ENCODE measurements at places on chromosomes 11 and 22. TPM values are rescaled to one million over a fixed set of nuclear protein-coding genes. Genes with fewer than 3 reads are reported as not detected.

SYT8 gene
- total RNA-seq = not detected

SLN gene
- total RNA-seq = not detected

SELENOH gene
- total RNA-seq = 244 TPM

APOL1 gene
- 32.0 TPM for total RNA-seq

OR10A2 gene
- not detected for total RNA-seq

TTLL12 gene
- 85.2 TPM for total RNA-seq

ANO5 gene
- 0.02 TPM for total RNA-seq

MUC15 gene
- total RNA-seq = not detected

MPZL2 gene
- 30.1 TPM for total RNA-seq

OR51I1 gene
- not detected for total RNA-seq

TRIM6 gene
- total RNA-seq = 0.75 TPM

KRTAP5-2 gene
- not detected for total RNA-seq

HPX gene
- total RNA-seq = 0.33 TPM

GGTLC3 gene
- total RNA-seq = not detected

GRCh38 chr11:66222358-66223149 lies 45.9 kb upstream of the RAB1B start:
- no peaks in the 10 kb centered on the region for H3K27me3 ChIP-seq
- H3K4me3 ChIP-seq = peak overlapping the region; percentile 27
- H3K4me1 ChIP-seq = peaks cover 18% of the 10 kb centered on the region
- peak; percentile 97 for DNase-seq
- peaks cover 23% of the 10 kb centered on the region for H3K36me3 ChIP-seq
- H3K27ac ChIP-seq = peak overlapping the region; percentile 90

DNA sequence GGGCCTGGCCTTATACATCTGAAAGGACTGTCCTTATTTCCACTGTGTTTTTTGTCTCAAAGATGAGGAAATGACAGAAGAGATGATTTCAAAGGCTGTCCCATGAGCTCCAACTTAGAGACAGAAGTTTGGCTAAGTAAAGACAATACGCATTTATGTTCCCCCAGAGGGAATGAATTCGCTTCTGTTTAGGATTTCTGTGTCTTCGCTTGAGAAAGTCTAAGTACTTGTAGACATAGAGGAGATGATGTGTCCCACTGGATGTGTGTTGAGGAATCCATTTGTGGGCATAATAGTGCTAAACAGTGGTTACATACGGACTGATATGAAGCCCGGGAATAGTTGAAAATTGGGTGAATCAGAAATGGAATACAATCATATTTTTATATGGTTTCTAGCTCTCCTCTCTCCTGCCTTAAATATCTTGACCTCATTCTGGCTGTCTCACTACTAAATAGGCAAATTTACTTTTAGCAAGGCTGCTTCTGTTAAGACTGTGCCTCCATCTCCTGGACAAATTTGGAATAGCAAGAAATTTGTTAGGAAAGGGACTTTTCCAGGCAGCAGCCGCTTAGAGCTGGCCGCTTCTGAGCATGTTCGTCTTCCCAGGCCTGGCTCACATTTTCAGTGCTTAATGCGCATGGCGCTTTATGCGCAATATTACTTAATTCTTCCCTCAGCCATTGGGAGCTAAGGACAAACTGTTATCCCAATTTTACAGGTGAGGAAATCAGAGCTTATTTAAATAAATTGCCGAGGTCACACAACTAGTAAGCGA lies 1.9 kb upstream of the PEX26 start:
- peak; percentile 40 for DNase-seq
- H3K27ac ChIP-seq = peak overlapping the region; percentile 53
- peak overlapping the region; percentile 48 for H3K4me3 ChIP-seq
- peaks cover 28% of the 10 kb centered on the region for H3K4me1 ChIP-seq
- peaks cover 21% of the 10 kb centered on the region for H3K36me3 ChIP-seq
- no peaks in the 10 kb centered on the region for H3K27me3 ChIP-seq

- peak; percentile 91 for DNase-seq
- peak overlapping the region; percentile 99 for H3K27ac ChIP-seq
- H3K4me1 ChIP-seq = peaks cover 46% of the 10 kb centered on the region
- H3K4me3 ChIP-seq = peak overlapping the region; percentile 94
- H3K27me3 ChIP-seq = no peaks in the 10 kb centered on the region
Observed at GRCh38 chr11:208181-208916, 841 bp downstream of the RIC8A start.

DNA sequence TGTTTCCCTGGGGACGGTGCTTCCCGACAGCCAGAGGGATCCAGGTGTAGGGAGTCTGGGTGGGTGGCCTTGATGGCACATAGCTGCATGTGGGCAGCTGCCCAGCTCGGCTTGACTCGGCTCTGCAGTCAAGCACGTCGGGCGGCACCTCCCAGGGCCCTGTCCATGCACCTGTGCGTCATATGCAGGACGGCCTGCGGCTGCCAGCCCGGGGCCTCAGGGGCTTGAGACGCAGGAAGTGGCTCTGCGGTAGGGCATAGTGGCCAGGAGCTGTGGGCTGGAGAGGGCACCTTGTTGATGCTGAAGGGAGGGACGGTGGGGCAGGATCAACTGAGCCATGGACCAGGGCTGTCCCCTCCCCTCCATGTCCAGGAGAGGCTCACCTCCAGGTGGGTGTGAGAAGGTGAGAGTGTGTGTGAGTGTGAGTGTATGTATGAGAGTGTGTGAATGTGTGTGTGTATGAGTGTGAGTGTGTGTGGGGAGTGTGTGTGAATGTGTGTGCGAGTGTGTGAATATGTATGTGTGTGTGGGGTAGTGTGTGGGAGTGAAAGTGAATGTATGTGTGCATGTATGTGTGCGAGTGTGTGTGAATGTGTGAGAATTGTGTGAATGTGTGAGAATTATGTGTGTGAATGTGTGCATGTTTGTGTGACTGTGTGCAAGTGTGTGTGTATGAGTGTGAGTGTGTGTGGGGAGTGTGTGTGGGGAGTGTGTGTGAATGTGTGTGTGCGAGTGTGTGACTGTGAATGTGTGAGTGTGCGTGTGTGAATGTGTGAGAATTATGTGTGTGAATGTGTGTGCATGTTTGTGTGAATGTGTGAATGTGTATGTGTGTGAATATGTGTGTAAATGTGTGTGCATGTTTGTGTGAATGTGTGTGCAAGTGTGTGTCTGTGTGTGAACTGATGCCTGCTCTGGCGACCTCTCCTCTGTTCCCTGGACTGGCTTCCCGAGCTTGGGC lies 5.7 kb upstream of the SUN2 start:
- no peak overlapping the region for H3K27ac ChIP-seq
- H3K4me1 ChIP-seq = peaks cover 30% of the 10 kb centered on the region
- H3K27me3 ChIP-seq = no peaks in the 10 kb centered on the region
- H3K36me3 ChIP-seq = peaks cover 2% of the 10 kb centered on the region

- peaks cover 20% of the 10 kb centered on the region for H3K27me3 ChIP-seq
- no peak overlapping the region for H3K4me3 ChIP-seq
- H3K27ac ChIP-seq = no peak overlapping the region
- DNase-seq = no peak
- no peaks in the 10 kb centered on the region for H3K36me3 ChIP-seq
- H3K4me1 ChIP-seq = no peaks in the 10 kb centered on the region
Observed at GRCh38 chr11:35932121-35932520, 11.7 kb upstream of the LDLRAD3 start.

DNA sequence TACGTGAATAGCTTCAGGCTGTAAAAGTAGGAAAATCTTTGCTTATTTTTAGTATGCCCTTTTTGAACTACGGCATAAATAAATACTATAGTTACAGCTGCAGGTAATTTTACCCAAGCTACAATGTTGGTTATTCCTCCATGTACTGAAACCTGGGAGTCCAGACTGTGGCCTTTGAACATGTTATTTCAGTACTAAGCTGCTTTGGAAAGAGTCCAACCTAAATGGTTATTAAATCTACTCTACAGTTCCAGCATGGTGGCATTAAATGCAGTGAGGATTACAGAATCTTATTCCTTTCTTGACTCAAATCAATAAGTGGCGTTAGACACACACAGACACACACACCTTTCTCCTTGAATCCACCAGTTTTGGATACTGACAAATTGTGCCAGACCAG lies 165.1 kb downstream of the MSANTD4 start:
- no peak overlapping the region for H3K27ac ChIP-seq
- no peaks in the 10 kb centered on the region for H3K36me3 ChIP-seq
- H3K4me3 ChIP-seq = no peak overlapping the region
- H3K4me1 ChIP-seq = no peaks in the 10 kb centered on the region

- no peaks in the 10 kb centered on the region for H3K36me3 ChIP-seq
- DNase-seq = peak; percentile 88
- peaks cover 6% of the 10 kb centered on the region for H3K4me1 ChIP-seq
- H3K27ac ChIP-seq = no peak overlapping the region
- H3K27me3 ChIP-seq = peaks cover 18% of the 10 kb centered on the region
Observed at GRCh38 chr22:29154364-29155048, 51.2 kb upstream of the EMID1 start.

- no peaks in the 10 kb centered on the region for H3K36me3 ChIP-seq
- H3K4me3 ChIP-seq = no peak overlapping the region
- no peak overlapping the region for H3K27ac ChIP-seq
- H3K27me3 ChIP-seq = no peaks in the 10 kb centered on the region
- no peaks in the 10 kb centered on the region for H3K4me1 ChIP-seq
- DNase-seq = no peak
Observed at GRCh38 chr11:28461338-28461737, 353.1 kb downstream of the METTL15 start.

- peaks cover 17% of the 10 kb centered on the region for H3K27me3 ChIP-seq
- H3K36me3 ChIP-seq = no peaks in the 10 kb centered on the region
- no peaks in the 10 kb centered on the region for H3K4me1 ChIP-seq
- no peak for DNase-seq
Observed at GRCh38 chr11:120645639-120646038, 134.1 kb downstream of the GRIK4 start.

DNA sequence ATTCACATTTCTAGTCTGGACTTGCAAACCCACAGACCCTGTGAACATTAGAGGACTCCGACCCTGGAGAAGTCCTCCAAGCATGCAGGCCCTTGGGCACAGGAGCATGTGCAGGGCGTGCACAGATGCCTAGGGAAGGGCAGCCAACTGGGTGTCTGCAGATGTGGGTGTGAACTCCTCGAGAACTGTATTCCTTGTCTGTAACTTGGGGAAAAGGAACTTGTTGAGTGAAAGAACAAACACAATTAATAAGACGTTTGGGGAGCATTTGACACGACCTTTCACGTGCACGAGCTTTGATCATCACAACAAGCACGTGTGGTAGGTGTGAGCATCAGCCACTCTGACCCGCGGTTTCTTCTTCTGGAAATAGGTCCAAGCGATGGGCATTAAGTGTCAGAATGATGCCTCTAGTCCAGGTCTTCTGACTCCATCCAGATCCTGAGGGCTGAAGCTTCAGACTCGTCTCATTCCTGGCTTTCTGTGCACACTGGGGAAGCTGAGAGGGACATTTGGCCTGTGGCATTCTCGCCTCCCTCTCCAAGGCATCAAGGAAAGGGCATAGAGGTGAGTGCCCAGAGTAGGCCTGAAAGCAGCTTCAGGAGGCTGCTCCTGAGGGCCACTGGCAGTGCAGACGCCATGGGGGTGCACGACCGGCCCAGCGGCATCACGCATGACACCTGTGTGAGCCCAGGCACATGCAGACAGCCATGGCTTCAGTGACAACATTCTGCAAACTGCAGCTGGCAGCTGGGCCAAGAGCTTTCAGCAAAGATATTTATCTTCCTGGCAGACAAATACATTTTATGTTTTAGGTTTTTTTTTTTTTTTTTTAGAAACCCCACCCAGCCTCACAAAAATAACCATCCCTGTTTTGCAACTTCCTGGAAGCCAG lies 32.5 kb downstream of the ALX4 start:
- H3K4me3 ChIP-seq = no peak overlapping the region
- H3K4me1 ChIP-seq = no peaks in the 10 kb centered on the region
- DNase-seq = no peak

DNA sequence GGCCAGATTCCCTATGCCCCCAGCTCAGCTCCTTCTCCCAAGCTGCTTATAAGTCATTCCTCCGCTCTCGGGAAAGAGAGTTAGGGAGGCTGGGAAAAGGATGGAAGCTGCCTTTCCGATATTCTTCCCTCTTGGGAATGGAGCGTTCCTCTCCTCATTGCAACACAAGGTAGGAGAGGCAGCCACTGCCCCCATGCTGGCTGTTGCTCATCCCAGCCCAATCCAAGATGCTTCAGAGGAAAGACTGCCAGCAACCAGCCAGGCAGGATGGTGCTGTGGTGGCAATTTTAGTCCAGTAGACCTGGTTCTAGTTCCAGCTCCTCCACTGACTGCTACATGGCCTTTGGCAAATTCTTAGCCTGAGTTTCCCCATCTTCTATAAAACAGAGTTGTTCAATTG lies 13.7 kb upstream of the C11orf96 start:
- H3K4me3 ChIP-seq = no peak overlapping the region
- H3K4me1 ChIP-seq = peaks cover 5% of the 10 kb centered on the region
- no peaks in the 10 kb centered on the region for H3K36me3 ChIP-seq
- H3K27ac ChIP-seq = no peak overlapping the region

DNA sequence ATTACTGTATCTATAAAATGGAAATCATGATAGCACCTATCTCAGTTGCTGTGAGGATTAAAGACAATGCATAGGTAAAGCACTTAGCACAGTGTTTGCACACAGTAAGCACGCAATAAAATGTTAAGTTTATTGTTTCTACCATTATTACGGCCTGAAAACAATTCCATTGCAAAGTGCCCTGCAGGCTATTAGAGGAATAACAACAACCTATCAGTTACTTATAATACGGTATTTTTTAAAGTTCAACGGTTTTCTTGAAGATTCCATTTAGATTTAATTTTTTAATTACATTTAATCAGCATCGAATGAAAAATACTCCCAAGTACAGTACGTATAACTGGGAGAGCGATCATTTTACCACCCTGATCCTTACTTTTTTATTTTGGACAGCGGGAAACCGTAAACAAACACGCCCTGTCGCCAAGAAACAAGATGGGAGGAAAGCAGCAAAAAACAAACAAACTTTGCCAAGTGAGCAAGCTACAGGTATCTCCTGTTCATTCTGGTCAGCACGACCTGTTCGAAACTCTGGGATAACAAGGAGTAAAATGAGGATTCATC lies 893 bp downstream of the SLC36A4 start:
- peak overlapping the region; percentile 94 for H3K4me3 ChIP-seq
- no peak for DNase-seq
- no peaks in the 10 kb centered on the region for H3K27me3 ChIP-seq

DNA sequence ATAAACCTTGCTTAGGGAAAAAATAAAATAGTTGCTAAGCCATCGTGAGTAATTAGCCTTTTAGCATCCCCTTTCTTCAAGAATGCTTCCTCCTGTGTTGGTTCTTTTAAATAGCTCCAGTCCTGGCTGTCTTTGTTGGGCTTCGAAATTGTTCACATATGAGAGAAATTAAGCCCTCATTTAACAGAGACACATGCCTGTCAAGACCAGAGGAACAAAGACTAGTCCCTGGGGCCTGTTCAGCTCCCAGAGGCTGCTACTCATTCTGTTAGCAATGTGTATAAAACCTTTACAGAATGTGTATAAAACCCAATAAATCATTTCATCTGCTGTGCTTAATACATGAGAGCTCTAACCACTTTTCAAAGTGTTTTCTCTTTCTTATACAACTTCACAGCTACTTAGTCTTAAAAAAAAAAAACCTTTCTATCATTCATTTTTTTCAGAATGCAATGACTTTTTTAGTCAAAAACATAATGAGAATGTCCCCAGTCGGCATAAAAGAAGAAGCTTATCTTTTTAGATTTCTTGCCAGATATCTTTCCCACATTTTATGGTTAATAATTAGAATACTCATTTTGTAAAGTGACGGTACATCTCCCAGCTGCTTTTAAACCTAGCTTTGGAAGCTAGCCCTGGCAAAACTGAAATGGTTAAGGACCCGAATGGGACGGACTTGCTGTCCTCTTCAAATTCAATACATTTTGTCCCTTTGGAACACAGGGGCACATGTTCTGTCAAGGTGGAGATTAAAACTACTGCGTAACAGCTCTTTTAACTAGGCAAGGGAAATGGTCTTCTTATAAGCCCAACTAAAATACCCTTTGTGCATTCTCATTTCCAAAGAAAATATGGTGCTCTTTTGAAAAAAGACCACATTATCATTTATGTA lies 186.1 kb downstream of the SOX6 start:
- H3K36me3 ChIP-seq = no peaks in the 10 kb centered on the region
- DNase-seq = no peak
- no peaks in the 10 kb centered on the region for H3K4me1 ChIP-seq
- H3K27ac ChIP-seq = no peak overlapping the region
